NCI-H1930 (cell line): ENCODE measurements at places on chromosomes 5 and 9.

- DNase-seq, result no peak
Measured at GRCh38 chr5:76805821-76806505, 12.9 kb upstream of the F2RL1 start.

DNA sequence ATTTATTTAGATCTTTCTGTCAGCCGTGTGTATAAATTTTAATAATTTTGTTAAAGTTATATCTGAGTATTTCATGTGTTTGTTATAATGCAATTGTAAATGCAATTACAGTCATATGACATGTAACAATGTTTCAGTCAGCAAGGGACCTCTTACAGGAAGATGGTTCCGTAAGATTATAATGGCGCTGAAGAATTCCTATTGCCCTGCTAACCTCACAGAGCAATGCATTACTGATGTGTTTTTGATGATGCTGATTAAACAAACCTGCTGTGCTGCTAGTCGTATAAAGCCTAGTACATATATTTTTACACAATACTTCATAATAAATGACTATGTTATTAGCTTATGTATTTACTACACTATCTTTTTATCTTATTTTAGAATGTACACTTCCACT, 1166.4 kb downstream of the CDH12 start:
- no peak for DNase-seq

DNA sequence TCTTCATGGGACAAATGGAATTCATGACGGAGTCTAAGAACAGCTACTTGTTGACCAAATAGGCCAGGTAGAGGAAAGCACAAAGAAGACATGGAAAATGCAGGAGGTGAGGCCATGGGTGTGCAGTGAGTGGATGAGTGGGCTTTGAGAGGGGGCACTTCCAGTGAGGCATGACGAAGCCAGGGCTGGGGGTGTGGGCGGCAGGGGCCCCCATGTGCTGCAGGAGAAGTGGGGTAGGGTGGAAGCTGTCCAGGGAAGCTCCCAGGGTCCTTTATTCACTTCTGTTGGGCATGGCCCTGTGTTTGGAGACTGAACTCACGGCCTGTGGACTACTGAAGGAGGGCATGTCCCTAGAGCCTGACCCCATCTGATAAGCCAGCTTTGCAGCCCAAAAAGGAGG, 127.6 kb upstream of the SLC25A48 start:
- no peak for DNase-seq

GRCh38 chr5:9653061-9653460, 22.9 kb upstream of the TAS2R1 start:
- DNase-seq, result no peak

DNA sequence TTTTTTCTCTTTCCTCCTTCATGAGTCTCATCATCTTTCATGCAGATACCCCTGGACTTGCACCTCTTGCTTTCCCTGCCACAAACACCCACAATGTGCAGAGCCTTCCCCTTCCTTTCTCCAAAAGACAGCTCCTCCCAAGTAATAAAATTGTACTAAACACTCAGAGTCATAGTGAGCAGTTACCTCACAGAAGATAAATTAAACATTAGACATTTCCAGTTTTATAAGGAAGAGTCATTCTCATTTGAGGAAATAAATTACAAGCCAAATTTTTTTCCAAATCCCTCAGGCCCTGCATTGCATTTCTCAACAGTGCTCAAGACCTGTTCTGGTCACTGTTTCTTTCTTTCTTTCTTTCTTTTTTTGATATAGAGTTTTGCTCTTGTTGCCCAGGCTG, 131.5 kb downstream of the ATPSCKMT start:
- DNase-seq, result no peak

DNA sequence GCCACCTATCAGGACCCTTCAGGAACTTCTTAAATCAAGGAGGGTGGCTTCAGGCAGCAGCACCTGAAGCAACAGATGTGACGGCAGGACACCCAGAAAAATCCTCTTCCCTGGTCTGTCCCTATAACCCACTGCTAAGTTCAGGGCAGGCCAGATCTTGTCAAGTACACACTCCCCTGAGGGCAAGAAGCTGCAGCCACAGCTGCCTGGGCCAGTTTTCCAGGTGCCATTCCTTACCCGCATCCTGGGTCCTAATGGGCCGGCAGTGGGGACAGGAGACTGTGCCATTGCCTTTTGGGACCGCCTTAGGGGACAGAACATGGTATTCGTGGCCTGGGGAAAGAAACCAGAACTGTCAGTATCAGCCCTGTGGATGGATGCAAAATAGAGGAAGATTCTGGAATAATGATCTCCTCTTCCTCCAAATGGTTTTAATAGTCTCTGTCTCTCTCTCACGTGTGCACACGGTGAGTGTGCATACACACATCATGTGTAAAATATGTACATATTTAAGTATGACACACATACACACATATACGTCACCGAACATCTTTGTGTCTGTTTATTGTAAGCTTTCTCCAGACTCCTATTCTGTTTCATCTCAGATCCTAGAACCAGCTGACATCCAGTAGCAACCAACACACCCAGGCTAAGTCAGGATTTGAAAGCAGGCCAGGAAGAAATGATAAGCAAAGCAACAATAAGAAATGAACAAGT, 14.0 kb downstream of the ORM2 start:
- DNase-seq, result no peak

GRCh38 chr9:128595471-128595870, 43.1 kb downstream of the SPTAN1 start:
- no peak for DNase-seq

DNA sequence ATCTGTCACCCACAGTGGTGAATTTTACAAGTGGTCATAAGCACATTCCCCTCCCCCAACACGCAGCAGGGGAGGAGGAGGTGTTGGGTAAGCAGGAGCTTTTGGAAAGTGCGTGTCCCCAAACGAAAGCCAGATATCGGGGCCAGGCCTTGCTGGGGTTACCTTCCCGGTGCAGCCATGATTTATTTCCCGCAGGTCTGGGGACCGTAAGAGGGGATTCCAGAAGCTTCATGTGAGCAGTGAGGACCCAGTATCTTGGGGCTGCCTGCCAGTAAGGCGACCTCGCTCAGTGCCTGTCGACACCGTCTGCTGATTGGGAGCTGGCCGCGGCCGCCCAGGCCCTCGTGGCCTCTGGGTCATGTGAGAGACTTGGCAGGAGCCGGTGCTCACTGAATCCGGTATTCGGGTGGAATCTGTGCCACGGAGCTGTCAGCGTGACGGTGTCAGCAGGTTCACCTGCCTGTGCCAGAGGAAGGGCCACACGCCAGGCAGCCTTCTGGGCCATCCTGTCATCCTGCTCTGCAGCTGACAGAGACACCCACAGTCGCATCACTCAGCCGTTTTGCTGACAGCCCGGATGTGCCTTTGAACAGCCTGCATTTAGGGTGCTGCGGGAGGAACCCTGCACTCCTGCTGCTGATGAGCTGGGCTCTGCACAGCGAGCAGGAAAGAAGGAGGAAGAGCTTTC, 37.3 kb downstream of the SEC61B start:
- DNase-seq, result no peak

DNA sequence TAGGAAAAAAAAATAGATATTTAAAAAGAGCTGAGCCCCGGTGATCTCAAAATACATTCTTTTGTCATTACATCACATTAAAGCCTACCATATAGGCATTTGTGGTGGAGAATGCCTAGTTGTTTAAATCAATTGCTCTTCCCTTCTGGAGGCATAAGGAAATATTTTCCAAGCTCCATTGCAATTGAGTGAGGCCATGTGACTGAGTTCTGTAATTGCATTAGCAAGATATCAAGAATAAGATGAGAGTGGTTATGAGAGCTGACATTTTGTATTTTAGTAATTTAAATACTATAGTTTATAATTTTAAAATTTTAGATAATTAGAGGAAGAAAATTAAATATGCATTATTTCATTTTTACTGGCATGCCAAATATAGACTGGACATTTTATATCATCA, 1195.9 kb downstream of the DTWD2 start:
- DNase-seq, result no peak

DNA sequence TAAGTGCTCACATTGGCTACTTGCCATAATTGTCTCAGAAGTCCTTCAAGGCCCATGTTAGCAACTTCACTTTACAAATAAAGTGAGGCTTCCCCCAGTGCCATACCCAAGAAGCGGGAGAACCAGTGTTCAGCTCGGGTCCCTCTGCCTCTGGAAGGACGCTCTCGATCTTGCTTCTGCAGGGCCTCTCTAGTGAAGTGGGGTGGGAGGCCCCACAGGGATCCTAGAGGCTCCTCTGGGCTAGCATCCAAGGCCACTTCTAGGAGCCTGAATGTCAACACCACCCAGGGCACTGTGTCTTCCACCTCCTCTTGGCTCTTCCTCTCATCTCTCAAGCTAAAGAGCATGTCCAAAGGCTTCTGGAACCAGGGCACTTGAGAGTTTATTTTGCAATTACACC, 282.5 kb downstream of the GADD45G start:
- DNase-seq, result no peak
